ENCODE measurements at places on chromosomes 16 and 17.

- no peak for DNase-seq
Observed at GRCh38 chr17:72204742-72205141, 83.9 kb downstream of the SOX9 start.

- DNase-seq = no peak
Observed at GRCh38 chr16:46713634-46714033, 24.2 kb downstream of the ORC6 start.

GRCh38 chr17:38663125-38663751, 11.5 kb downstream of the EPOP start:
- DNase-seq = peak; percentile 41

DNA sequence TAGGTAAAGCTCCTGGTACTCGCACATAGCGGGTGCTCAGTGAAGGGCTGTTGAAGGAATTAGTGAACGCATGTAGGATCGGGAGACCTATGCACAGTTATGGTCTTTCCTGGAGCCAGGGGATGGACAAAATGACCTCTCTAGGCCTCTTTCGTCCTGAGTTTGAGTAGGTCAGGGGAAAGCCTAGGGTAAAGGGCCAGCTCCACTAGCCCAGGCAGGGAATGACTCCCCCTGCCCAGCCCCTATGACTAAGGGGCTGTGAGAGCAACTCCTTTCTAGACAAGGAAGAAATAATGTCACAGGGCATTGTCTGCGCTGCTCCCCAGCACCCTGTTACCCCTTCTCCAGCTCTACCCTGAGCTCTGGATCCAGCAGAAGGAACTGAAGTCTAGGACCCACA, 24.6 kb upstream of the FMNL1 start:
- DNase-seq = no peak

GRCh38 chr17:66652840-66653507, 181.9 kb upstream of the CACNG5 start:
- DNase-seq = no peak

- DNase-seq = no peak
Observed at GRCh38 chr17:40352779-40353394, 11.7 kb downstream of the GJD3 start.

- no peak for DNase-seq
Observed at GRCh38 chr17:81491181-81491581, 21.4 kb downstream of the ACTG1 start.

DNA sequence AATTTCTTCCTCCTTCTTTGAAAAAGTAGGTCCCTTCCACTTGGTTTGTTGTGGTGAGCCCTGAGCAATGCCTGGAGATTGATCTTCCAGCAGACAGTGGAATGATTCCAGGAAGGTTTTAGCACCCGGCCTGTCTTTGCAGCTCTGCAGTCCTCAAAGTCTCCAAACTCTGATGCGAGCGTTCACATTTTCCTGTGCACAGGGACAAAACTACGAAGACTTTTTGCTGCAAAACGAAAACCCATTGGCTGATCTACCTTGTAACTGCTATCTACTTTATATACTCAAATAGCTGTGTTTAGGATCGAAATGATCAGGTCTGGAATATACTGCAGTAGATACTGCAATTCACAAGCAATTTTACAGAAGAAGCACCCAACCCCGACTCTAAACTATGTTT, 21.7 kb downstream of the G6PC1 start:
- no peak for DNase-seq
